Stimulated activated CD4-positive, alpha-beta T cell treated with anti-CD3 and anti-CD28 coated beads, TNF-alpha, amount 100 ng/mL, for 48 hours (primary cell): ENCODE measurements at places on chromosomes 5 and 9.

DNA sequence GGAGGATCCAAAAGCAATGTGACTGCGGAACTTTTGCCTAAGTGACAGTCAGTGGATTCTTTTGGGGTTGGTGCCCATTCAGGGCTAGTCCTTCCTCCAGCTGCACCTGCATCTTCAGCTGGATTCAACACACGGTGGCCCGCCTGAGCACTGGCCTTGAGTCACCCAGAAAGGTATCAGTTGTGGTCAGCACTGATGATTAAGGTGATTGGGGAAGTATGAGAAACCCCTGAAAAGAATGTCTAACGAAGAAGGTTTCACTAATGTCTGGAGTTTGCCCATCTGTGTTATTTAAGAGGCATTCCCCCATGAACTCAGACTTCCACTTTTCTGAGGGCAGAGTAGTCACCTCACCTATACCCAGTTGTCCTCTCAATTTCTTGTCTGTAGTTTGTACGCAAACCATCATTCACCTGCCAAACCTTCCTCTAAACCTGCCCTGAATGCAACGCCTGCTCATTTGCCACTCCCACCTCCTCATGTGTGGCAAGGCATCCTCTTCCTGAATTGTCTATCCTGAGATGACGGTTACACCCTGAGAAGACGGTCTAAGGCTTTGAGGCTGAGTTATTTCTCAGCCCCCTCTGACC lies 27.2 kb downstream of the CSF2 start:
- DNase-seq: no peak

GRCh38 chr9:129270903-129271431 lies 92.9 kb upstream of the IER5L start:
- no peak for DNase-seq

- no peak for DNase-seq
Observed at GRCh38 chr5:72189146-72189545, 81.9 kb downstream of the MAP1B start.

DNA sequence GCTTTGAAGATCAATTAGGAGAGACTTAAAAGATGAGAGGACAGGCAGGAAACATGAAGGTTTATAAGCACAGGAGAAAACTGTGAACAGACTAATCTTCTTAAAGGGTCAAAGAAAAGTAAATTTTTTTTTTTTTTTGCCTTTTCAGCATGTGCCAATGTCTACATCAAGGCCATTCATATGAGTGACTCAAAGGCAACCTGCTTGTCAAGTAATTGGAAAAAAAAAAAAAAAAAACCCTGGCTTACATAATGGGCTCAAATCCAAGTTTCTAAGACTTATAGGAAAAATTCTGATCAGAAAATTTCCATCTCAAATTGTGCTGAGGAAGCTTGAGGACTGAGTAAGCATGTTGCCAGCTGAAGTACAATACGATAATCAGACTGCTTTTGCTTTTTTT lies 15.9 kb downstream of the PPP2R2B start:
- DNase-seq: no peak

DNA sequence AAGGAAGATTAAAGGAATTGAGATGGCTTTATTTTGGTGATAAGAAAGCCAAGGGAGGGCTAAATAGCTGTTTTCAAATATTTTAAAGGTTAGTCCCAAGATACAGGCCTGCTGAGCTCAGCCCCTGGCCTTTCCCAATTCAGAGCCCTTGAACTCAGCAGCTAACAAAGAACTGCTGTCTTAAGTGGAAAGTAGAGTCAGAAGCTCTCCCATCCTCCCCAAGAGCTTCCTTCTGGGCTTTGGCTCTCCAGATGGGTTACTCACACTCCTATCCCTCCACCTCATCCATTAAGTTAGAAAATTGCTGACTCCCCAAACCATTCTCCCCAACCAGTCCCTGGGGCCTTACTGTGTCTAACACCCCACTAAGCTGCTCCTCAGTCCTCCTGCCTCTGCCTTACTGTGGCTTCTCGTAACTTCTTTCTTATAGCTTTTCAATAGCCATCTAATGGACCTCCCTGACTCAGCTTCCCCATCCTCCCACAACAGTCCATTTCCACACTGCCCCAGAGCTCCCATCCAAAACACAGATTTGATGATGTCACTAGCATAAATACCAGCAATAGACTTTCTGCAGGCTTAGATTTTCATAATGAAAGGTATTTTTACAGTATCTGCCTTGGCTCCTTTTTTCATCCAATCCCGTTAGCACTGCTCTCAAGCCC lies 239.1 kb downstream of the ENC1 start:
- DNase-seq: no peak

DNA sequence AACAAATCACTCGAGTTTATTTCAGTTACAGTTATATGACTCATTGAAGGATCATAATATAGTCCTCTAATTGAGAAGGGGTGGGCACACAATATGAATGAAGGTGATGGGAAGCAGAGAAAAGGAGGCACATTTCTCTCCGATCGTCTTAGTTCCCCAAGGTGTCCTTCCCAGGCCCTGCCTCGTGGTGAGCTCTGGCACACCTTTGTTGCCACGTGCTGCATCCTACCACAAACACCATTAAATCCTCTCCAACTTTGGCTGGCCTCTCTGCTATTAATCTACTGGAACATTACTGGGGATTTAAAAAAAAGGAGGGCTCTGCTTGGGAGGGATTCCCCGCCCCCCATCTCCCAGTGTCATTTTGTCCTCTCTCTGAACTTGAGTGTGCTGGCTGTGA lies 42.9 kb downstream of the CDH6 start:
- DNase-seq: no peak

DNA sequence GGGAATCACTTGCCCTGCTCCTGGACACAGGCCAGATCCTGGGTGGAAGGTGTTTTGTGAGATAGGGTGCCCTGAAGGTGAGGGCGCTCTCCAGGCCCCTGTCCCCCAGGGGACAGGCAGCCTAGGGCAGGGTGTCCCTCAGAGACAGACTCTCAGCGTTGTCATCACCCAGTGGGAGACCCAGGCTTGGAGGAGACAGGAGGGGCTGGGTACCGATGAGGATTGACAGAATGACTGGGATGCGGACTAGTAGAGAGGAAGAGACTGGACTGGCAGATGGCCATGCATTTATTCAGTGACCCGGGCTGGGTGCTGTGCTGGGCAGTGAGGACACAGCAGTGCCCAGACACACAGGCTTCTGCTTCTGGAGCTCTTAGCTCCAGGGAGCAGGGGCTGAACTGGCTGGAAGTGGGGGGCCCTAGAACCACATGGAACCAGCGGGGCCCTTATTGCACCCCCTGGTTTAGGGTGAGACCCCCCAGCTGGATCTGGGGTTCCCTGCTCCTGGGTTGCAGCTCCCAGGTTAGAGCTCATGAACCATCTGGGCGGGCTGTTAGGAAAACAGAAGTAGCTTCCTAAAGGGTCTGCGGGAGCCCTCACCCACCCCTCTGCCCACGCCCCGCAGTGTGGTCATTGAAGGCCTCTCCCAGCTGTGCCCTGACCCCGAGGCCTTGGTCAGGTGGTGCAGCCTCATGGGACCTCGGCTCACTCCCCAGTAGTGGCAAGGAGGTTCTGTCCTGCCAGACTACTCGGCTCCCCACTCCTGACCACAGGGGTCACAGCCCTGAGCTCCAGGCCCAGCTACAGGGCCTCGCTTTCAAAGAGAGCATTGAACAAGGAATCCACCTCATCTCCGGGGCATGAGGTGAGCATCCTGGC lies 116.7 kb upstream of the LMX1B start:
- no peak for DNase-seq

GRCh38 chr5:177545487-177546257 lies 8.7 kb downstream of the FAM193B start:
- no peak for DNase-seq

DNA sequence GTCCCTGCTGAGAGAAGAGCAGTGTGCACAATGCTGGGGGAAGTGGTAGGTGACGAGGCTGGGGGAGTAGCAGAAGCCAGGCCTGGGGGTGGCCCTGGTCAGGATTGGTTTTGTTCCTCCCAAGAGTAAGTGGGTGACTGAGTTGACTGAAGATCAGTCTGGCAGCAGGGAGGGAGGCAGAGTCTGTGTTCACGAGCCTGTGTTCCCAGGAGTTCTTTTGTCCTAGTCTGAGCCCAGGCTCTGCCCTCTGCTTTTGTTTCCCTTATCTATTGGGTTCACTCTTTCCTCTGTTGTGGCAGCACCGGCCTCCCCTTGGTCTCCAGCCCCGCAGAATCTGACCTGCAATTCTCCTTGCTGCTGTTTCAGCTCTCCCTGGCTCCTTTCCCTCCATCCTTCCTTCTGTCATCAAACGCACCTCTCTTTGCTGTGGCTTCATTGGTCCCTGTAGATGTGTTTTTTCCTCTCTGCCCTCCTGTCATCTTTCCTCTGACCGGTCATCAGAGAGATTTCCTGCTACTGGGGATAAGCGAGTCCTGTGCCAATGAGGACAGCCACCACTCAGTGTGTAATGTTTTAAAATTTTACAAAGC lies 607.4 kb downstream of the KIF4B start:
- DNase-seq: no peak

- DNase-seq: no peak
Observed at GRCh38 chr5:52531105-52531504, 256.6 kb upstream of the ITGA1 start.

DNA sequence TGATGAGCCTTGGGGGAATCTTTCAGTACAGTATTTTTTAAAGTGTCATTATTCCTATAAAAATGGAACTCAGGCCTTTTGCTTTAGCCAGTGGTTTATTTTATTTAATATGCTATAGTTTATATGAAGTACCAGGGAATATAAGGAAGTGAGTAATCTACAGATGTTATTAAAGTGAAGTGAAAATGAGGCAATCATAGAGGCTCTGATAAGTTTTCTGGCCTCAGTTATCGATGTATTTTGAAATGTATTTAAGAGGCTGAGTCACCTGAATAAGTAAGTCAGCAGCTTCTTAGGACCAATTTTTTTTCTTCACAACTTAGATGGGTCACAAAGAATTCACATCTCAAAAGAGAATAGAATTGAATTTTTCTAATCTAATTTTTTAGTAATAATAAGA lies 829.0 kb downstream of the DNAH5 start:
- DNase-seq: no peak

- no peak for DNase-seq
Observed at GRCh38 chr9:13863112-13863511, 450.8 kb downstream of the NFIB start.

DNA sequence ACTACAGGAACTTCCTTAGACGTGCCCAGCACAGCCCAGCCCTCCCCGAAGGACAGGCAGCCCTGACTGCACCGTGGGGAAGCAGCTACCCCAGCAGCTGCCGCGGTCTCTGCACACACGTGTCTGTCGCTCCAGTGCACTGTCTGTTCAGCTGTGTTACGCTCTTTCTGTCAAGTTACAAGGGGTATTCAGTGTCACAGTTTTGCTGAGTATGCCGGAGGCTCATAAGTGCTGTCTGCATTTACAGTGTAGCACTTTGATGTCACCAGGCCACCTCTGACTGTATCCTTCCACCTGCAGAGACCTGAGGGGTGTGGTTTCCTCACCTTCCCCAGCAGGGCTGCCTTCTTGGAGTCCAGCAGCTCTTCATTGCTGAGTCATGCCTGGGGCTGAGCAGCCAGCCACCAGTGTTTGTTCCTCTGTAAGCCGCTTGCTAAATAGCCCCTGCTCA lies 126.8 kb downstream of the EHMT1 start:
- no peak for DNase-seq

DNA sequence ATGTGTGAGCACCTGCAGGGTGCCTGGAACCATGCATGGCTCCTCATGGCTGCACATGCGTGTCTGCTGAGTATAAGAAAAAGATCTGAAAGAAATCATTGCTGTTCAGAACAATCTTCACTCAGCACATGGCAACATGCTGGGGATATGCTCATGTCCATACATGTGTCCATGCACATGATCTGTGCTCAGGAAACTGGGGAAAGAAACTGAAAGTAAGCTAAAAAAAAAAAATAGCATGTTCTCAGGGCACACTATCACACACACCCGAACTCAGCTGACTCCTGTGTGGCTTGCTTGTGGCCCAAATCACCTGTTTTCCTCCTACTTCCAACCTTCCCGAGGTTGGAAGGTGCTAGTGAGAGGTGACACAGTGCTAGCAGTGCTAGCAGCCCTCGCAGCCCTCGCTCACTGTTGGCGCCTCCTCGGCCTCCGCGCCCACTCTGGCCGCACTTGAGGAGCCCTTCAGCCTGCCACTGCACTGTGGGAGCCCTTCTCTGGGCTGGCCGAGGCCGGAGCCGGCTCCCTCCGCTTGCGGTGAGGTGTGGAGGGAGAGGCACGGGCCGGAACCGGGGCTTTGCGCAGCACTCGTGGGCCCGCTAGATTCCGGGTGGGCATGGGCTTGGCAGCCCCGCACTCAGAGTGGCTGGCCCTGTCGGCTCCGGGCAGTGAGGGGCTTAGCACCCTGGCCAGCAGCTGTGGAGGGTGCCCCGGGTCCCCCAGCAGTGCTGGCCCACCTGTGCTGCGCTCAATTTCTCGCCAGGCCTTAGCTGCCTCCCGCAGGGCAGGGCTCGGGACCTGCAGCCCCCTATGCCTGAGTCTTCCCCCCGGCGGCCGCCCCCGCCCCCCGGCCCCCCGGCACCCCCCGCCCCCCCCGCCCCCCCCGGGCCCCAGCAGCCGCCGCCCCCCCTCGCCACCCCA lies 76.0 kb downstream of the GADD45G start:
- no peak for DNase-seq

GRCh38 chr5:16589658-16590057 lies 27.1 kb downstream of the RETREG1 start:
- DNase-seq: no peak

DNA sequence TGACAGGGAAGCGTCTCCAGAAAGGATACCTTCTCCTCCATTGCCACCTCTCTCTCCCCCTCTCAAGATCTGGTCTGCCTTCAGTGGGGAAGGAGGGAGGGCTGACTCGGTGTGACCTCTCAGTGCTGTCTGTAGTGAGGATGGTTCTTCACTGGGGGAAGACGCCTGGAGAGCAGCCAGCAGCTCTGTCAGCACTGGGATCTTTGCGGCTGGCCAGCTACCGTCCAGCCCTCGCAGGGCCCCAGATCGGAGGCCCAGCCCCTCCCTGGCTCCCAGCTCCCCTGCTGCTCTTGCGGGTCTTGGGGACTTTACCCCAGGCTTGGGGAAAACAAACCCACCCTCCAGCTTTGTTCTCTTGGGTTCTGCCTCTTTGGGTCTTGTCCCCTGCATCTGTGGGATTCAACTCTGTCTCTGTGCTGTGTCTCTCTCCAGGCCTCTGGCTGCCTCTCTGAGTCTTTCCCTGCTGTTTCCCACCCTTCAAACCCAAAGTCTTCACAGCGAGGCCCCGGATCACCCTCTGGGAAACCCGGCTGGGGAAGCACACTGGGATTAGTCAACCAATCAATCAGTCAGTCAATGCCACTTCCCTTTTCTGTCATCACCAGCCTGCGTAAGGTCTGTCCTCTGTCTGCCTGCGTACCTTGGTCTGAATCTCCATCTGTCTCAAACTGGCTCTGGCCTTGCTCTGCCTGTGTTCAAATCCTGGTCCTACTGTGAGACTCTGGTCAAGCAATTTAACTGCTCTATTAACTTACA lies 23.0 kb downstream of the FGF18 start:
- DNase-seq: no peak

- no peak for DNase-seq
Observed at GRCh38 chr5:142815469-142815868, 45.3 kb downstream of the ARHGAP26 start.

- DNase-seq: no peak
Observed at GRCh38 chr9:104856413-104856941, 71.5 kb downstream of the ABCA1 start.

- DNase-seq: no peak
Observed at GRCh38 chr5:180119031-180119902, 47.7 kb upstream of the RNF130 start.

- no peak for DNase-seq
Observed at GRCh38 chr9:69755205-69755604, 4.6 kb downstream of the PTAR1 start.
